CD4-positive, alpha-beta memory T cell (primary cell): ENCODE measurements at places on chromosomes 2 and 18. TPM values are rescaled to one million over a fixed set of nuclear protein-coding genes. Genes with fewer than 3 reads are reported as not detected.

GRCh38 chr18:35478520-35479435, 19.0 kb downstream of the INO80C start:
- no peak for DNase-seq
- H3K27ac ChIP-seq, result no peak overlapping the region
- no peaks in the 10 kb centered on the region for H3K36me3 ChIP-seq
- no peaks in the 10 kb centered on the region for H3K27me3 ChIP-seq

- H3K4me1 ChIP-seq, result no peaks in the 10 kb centered on the region
- DNase-seq, result no peak
- H3K4me3 ChIP-seq, result no peak overlapping the region
- H3K27me3 ChIP-seq, result no peaks in the 10 kb centered on the region
- H3K27ac ChIP-seq, result no peak overlapping the region
These were observed 259.0 kb downstream of the HNMT start for GRCh38 chr2:138223319-138223718.

- no peak overlapping the region for H3K27ac ChIP-seq
- H3K27me3 ChIP-seq, result no peaks in the 10 kb centered on the region
- H3K4me3 ChIP-seq, result no peak overlapping the region
- H3K36me3 ChIP-seq, result no peaks in the 10 kb centered on the region
- DNase-seq, result no peak
- H3K4me1 ChIP-seq, result no peaks in the 10 kb centered on the region
These were observed 764.5 kb downstream of the TRIB2 start for GRCh38 chr2:13481201-13481600.

DNA sequence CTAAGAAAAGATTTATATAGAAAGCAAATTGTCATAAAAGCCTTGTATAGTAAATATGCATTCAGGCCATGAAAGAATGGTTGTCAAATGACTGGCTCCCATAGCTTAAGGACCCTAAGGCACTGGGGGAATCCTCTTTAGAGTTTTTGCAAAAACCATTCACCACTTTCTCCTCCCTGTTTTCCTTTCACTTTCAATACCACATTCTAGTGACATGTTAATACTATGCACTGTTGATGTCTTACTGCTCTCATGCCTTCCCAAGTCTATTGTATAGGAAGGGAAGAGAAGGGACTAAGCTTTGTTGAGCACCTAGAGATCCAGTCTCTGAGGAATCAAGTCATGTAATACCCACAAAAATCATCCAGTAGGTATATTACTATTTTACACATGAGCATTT, 383.0 kb upstream of the LRRTM1 start:
- H3K36me3 ChIP-seq, result no peaks in the 10 kb centered on the region
- H3K27ac ChIP-seq, result no peak overlapping the region
- no peak overlapping the region for H3K4me3 ChIP-seq

DNA sequence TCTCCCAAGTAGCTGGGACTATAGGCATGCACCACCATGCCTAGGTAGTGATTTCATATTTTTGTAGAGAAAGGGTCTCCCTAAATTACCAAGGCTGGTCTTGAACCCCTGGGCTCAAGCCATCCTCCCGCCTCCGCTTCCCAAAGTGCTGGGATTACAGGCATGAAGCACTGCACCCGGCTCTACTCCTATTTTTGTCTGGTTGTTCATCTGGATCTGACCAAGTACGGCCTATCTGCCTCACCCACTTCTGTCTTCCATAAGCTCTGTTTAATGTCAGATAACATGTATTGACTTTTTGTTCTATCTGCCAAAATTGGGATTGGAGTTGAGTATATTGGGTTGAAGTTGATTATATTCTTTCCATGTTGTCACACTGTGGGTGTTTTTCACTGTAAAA, 198.4 kb downstream of the AFF3 start:
- H3K4me3 ChIP-seq, result no peak overlapping the region
- no peaks in the 10 kb centered on the region for H3K27me3 ChIP-seq
- no peak overlapping the region for H3K27ac ChIP-seq
- H3K36me3 ChIP-seq, result no peaks in the 10 kb centered on the region
- no peaks in the 10 kb centered on the region for H3K4me1 ChIP-seq

Gene ITGB6
- not detected for total RNA-seq

Gene SLC25A12
- total RNA-seq, result 14.9 TPM
